Stimulated activated CD8-positive, alpha-beta memory T cell treated with anti-CD3 and anti-CD28 coated beads, Interleukin-15, amount 100 ng/mL, for 4 hours (primary cell): ENCODE measurements at places on chromosomes 7 and 10.

DNA sequence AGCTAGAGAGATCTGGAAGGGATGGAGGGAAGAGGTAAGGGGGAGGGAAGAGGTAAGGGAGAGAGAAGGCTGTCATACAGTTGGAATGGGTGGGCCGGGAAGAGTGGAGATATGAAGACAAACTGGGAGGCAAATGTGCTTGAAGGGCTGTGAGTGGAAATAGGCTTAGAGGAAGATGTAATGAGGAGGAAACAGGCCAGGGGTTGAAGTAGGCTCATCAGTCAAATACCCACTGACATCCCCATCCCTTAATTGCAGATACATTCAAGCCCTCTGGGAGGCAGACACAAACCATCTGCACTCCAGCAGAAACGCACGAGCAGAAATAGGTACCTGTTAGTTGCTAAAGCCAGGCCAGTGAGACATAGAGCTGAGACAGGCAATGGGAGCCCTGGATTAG, 2.1 kb downstream of the SYNPO2L start:
- no peak for DNase-seq

GRCh38 chr7:29609162-29610037, 45.8 kb downstream of the PRR15 start:
- no peak for DNase-seq

GRCh38 chr10:35561715-35562114, 43.4 kb upstream of the GJD4 start:
- no peak for DNase-seq

- no peak for DNase-seq
Measured at GRCh38 chr7:101959342-101959741, 141.9 kb downstream of the CUX1 start.

GRCh38 chr7:11833431-11833830, 1.4 kb upstream of the THSD7A start:
- no peak for DNase-seq

DNA sequence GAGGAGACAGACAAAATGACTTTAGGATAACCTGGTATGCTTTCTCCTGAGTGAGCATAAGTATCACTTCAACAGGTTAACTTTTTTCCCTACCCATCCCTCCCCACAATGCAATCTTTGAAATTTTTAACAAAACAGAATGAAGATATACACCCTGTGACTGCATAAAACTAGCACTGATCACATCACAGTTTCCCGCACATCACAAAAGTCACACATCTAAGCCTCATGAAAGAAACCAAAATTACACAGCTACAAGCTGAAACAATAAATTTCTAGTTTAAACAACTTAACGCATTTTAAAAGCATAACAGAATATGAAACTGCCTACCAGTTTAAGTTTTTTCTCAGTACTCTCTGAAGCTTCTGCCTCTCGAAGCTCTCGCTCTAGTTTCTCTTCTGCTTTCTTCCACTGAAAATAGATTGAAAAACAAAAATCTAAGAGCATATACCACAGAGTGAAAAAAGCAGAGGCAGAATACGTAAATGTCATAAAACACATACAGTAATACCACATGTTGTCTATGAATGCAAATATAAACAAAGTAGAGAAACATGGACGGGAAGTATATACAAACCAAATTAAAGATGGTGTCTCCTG, 18.1 kb downstream of the NOC3L start:
- no peak for DNase-seq

DNA sequence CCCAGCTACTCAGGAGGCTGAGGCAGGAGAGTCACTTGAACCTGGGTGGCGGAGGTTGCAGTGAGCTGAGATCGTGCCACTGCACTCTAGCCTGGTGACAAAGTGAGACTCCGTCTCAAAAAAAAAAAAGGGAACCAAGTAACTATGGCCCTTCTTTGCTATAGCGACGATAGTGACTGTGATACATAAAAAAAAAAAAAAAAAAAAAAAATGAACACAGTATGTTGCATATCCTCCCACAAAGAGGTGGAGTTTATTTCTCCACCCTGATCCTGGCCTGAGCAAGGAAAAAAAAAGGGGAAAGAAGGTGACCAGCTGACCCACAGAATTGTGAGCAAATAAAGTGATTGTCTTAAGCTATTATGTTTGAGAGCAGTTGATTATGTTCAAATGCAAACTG, 42.3 kb upstream of the STEAP1B start:
- DNase-seq = no peak

DNA sequence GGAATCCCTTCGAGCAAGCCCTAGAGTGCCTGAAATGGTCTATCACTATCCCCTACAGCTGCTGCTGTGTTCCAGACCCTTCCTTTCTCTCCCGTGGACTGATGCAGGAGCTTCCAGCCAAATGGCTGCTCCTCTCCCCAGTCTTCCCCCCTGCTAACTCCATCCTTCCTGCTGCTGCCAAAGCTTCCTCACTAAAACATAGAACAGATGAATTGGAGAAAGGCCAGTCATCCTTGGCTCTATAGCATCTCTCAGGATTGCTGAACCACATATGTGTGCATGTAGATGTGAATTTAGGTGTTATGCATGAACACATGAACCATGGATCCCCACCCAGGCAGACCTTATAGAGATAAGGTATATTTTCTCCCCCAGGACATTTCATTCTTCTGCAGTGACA, 60.7 kb downstream of the GPR26 start:
- no peak for DNase-seq

DNA sequence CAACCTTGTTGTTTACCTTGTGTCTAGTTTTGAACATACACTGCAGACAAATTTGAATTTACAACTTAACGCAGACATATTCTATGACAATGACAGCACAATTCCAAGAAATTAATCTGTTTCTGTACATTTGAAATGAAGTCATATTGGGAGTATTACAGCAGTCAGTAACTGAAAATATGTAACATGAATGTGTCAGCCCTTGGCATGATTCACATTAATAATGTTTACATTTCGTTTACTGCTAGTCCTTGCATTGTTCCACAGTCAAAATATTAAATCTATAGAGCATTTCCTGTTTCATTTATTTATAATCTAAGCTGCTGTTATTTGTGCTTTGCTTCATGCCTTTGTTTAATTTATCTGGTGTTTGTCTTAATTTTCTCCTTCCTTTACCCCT, 80.4 kb downstream of the NOC3L start:
- DNase-seq = no peak

GRCh38 chr10:88507826-88508453, 75.2 kb downstream of the RNLS start:
- DNase-seq = no peak

GRCh38 chr7:69567800-69568199, 30.5 kb upstream of the AUTS2 start:
- DNase-seq = no peak

DNA sequence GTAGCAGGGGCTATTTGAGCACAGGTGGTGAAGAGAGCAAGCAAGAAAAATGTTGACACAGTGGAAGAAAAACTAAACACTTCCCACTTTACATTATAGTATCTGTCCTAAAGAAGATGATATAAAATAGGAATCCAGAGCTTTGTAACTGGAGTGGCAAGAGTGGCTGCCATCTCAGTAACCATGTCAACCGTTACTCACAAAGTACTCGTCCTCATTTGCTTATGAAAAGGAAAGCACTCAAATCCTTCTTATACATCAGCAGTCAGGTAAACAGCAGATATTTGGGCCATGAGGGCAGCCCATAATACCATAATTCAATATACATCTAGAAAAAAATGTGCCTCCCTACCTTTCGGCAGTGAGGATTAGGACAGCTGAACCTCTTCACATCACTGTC, 70.1 kb downstream of the RNF216 start:
- no peak for DNase-seq

DNA sequence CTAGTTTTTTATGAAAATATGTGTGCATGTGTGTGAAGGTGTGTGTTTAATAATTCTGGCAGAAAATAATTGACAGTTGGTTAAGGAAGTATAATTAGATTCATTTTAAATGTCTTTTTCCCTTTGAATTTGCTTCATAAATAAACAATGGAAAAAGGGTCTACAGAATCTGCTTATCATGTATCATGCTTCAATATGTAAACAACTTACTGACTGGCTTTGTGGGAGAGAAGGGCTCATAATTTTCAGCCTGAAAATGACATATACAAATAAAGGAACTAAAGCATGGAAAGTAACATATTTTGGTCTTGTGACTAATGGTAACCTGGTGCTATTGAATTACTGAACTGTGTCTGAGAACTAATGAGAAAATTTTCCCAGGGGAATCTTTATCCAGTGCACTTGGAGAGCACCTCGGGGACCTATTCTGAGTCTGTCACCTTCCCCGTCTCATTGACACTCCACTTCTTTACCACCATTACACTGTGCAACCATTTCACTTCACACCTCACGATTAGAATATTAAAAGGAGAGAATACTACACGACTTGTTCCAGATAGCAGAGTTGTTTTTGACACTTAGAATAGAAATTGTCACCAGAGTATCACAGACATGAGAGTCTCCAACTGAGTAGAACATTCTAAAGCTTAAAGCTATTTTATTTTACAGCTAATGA, 298.6 kb downstream of the TFEC start:
- DNase-seq = no peak
